CD4-positive, alpha-beta memory T cell (primary cell): ENCODE measurements at places on chromosomes 6 and 20. TPM values are rescaled to one million over a fixed set of nuclear protein-coding genes. Genes with fewer than 3 reads are reported as not detected.

Gene C4B
- total RNA-seq, result 5.0 TPM

Gene CLPSL1
- not detected for total RNA-seq

Gene BPIFB4
- total RNA-seq, result not detected

Gene CHMP4B
- 53.0 TPM for total RNA-seq

Gene USP49
- 2.4 TPM for total RNA-seq

Gene SOX18
- total RNA-seq, result not detected

Gene INSM1
- not detected for total RNA-seq

Gene ZFP64
- total RNA-seq, result 11.4 TPM

Gene CEP43
- total RNA-seq, result 19.5 TPM

Gene ADGRF4
- not detected for total RNA-seq

Gene GSTA3
- not detected for total RNA-seq

Gene SIRPB2
- total RNA-seq, result not detected

Gene FAM184A
- 5.6 TPM for total RNA-seq

Gene ASIP
- total RNA-seq, result not detected

Gene HIVEP2
- total RNA-seq, result 90.6 TPM

Gene ARFGEF3
- total RNA-seq, result not detected

Gene EPB41L1
- 0.17 TPM for total RNA-seq

Gene PAX1
- total RNA-seq, result not detected

Gene DEFB132
- total RNA-seq, result not detected

Gene SLC35D3
- total RNA-seq, result not detected

Gene SYNJ2
- 17.2 TPM for total RNA-seq

Gene PRR3
- total RNA-seq, result 26.4 TPM

Gene APCDD1L
- total RNA-seq, result not detected

Gene RSPH4A
- 0.39 TPM for total RNA-seq

Gene PRSS16
- total RNA-seq, result 1.9 TPM

Gene PLCB4
- not detected for total RNA-seq

Gene CASP8AP2
- total RNA-seq, result 59.4 TPM

Gene E2F1
- 2.6 TPM for total RNA-seq

Gene TSPO2
- not detected for total RNA-seq

Gene TGM3
- not detected for total RNA-seq

Gene HCK
- total RNA-seq, result 1.0 TPM

Gene MROH8
- total RNA-seq, result 1.5 TPM

Gene AIF1
- 7.4 TPM for total RNA-seq

Gene FLRT3
- total RNA-seq, result not detected

Gene SLC17A3
- 1.00 TPM for total RNA-seq

Gene EPPIN
- not detected for total RNA-seq

Gene ESF1
- 13.5 TPM for total RNA-seq

Gene VGLL2
- not detected for total RNA-seq

Gene MKKS
- 14.8 TPM for total RNA-seq

Gene CSE1L
- total RNA-seq, result 44.5 TPM

Gene CD109
- total RNA-seq, result 0.96 TPM
